ENCODE measurements at places on chromosomes 6 and 20.

DNA sequence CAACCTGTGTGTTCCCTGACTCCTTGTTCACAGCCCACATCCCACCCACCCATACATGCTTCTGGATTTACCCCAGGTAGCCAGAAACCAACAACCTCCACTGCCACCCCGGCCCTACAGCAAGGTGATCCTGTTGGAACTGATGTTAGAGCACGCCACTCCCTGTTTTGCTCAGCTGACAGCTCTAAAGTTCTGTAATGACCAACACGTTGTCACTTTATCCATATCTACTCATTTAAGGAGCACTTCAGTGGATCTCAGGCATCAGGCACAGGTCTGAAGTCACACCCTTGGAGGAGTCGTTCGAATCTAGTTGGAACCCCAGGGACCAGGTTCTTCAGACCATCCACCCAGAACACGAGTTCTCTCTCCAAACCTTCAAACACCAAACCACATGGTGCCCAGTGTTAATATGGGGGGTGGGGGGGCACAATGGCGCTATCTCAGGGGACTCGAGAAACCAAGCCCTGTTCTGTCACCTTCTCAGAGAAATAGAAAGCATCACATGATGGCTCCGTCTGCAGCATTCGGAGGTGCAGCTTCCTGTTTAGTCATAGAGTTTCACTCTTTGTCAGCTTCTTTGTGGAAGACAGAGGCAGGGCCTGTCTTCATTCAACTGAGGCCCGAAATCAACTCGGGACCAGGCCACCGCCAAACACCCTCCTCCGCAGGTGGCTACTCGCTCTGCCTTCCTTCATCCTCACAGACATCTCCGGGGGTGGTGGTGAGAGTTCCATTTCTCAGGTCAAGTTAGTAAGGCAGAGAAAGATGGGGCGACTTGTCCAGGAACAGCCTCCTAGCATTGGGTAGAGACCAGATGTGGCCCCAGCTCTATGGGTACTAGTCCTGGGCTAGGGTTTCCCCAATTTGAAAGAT lies 142.2 kb downstream of the NFATC2 start:
- DNase-seq: no peak

DNA sequence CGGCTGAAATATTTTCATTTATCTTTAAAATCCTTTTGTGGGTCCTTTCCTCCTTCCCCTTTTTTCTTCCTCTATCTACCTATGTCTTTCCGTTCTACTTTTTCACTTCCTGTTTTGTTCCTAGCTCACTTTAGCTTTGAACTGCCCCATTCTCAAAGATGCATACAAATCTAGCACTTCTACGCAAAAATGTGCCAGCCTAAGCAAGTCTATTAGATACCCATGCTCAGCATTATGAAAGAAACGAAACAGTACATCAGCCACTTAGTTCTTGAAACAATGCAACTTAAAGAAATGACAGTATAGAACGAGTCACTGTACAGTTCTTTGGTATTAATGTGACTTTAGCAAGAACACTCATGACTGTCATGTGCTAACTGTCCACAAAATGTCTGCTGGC lies 47.3 kb upstream of the MARCKS start:
- DNase-seq: peak; percentile 63

GRCh38 chr6:100809346-100809745 lies 71.8 kb downstream of the ASCC3 start:
- no peak for DNase-seq

GRCh38 chr20:45911486-45912343 lies at the start of gene PLTP:
Gene PLTP, minus strand, starts transcription at chr20:45912155. Its CDS starts 703 bp downstream, at chr20:45911452.
- peak; percentile 42 for DNase-seq

- DNase-seq: no peak
Measured at GRCh38 chr6:22807261-22807660, 237.9 kb downstream of the HDGFL1 start.
